ENCODE measurements at places on chromosomes 13 and 19.

DNA sequence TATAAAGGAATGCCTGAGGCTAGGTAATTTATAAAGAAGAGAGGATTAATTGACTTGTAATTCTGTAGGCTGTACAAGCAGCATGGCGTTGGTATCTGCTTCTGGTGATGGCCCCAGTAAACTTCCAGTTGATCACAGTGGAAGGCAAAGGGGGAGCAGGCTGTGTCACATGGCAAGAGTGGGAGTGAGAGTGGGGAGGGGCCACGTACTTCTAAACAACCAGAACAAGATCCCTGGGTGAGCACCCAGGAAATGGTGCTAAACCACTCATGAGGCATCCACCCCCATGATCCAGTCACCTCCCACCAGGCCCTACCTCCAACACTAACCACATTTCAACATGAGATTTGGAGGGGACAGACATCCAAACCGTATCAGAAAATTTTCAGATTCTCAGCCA, 3.0 kb upstream of the RNF113B start:
- DNase-seq: no peak

GRCh38 chr13:101127741-101128353, 288.5 kb downstream of the NALCN start:
- peak; percentile 74 for DNase-seq

GRCh38 chr13:112783135-112783977, 93.5 kb downstream of the ATP11A start:
- peak; percentile 70 for DNase-seq

DNA sequence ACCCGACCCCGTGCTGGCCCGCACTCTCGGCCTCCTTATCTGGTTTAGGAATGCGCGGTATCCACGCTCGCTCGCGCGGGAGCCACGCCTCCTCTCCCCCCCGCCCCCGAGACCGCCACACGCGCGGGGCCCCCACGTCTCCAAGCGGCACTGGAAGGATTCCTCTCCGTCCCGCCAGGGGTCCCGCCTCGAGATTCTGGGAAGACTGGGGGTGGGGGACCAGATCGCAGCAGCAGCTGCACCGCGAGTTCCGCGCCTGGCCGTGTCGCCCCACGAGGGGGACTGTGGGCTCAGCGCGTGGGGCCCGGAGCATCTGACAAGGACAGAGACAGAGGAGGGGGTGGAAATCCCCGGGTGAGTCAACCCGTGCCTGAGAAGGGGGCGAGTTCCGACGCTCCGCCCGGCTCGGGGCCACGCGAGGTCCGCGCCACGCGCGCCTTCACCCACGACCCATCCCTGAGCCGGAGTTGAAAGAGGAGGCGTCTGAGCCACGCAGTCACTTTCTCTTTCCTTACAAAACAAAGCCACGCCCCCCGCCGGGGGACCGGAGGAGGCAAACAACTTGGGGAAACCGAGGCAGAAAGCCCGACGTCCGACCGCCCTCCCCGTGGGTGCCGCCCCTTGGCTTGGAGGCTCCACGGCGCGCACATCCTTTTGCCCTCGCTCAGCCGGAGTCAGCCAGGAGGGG, 814 bp downstream of the S1PR2 start:
- DNase-seq: peak; percentile 48

DNA sequence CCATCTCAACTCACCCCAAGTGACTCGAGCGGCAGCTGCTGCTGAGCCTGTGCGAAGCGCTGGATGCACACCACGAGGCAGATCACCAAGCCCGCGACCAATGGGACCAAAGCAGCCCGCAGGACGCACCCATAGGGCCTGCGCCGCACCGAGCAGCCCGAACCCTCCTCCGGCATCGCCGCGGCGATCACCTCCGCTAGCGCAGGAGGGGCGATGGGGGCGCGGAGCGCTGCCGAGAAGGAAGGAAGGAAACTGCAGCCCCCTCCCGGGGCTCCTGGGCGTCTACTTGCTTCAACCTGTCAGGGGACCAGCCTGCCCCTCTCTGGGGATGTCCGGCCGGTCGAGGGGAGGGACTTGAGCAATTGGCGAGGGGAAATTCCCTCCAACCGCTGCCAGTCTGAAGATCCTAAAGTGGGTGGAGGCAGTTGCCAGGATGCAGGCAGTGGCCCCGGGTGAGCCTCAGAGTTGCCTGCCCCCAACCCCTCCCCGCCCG, at the start of gene CD70:
CD70 (minus strand) TSS at position 324 of the 493 bp plus-strand sequence; CDS start at position 176, 148 bp downstream.
- peak; percentile 36 for DNase-seq

DNA sequence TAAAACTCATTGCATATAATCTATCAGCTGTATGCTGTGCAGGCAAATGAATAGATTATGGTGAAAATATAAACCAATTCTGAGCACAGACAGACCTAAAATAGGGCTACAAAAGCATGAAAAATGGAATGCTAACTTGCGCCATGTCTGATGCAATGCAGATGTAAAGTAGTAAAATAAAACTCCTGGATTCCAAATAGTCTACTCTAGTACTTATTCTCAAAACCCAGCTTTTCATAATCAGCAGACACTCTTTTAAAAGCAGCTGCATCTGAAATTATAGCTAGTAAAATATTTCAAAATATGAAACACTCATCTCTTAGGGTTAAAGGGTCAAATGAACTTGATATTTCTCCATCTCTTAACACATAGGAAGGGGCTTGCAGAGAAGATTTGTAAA, 4.7 kb upstream of the POMP start:
- DNase-seq: no peak

- DNase-seq: no peak
These were observed 570.5 kb upstream of the ARGLU1 start for GRCh38 chr13:107138486-107138885.

- peak; percentile 87 for DNase-seq
These were observed 57.3 kb downstream of the KLF2 start for GRCh38 chr19:16381756-16382401.

DNA sequence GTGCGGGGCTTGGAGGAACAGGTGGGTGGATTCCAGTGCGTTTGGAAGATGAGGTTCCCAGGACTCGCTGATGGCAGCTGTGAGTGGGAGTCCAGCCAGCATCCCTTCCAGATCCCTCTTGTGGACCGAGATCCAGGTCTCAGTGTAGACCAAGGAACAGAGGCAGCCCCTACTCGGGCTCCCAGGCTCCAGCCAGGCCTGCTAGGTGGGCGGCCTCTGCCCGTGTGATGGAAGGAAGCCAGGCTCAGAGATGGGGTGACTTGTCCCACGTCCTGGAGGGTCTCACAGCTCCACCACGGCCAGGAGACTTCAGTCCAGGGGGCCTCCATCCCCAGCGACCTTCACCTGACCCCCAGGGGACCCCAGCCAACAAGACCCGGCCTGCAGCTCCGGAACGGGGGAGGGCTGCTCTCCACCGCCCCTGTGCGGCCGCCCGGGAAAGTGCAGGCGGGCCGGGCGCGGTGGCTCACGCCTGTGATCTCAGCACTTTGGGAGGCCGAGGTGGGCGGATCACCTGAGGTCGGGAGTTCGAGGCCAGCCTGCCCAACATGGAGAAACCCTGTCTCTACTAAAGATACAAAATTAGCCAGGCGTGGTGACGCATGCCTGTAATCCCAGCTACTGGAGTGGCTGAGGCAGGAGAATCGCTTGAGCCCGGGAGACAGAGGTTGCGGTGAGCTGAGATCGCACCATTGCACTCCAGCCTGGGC, 729 bp upstream of the MADCAM1 start:
- peak; percentile 37 for DNase-seq
